Central memory CD8-positive, alpha-beta T cell (primary cell): ENCODE measurements at places on chromosomes 4 and X.

DNA sequence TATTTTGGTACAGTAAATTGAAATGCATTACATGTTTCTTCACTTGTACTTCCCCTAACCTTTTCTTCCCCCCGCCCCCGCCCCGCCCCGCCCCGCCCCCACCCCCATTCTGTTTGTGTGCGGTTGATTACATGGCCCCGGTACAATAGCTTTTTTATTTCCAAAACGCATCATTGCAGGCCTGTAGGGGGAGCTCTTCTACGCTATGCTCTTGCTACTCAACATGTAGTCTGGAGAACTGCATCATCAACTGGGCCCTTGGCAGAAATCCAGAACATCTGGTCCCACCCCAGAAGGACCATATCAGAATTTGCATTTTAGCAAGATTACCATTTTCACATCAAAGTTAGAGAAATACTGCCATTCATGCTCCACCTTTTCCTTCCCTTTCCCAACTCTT is 333.3 kb upstream of the DDX53 start:
- DNase-seq: no peak

- no peak for DNase-seq
Observed at GRCh38 chr4:39495446-39496213, 31.6 kb downstream of the UGDH start.

DNA sequence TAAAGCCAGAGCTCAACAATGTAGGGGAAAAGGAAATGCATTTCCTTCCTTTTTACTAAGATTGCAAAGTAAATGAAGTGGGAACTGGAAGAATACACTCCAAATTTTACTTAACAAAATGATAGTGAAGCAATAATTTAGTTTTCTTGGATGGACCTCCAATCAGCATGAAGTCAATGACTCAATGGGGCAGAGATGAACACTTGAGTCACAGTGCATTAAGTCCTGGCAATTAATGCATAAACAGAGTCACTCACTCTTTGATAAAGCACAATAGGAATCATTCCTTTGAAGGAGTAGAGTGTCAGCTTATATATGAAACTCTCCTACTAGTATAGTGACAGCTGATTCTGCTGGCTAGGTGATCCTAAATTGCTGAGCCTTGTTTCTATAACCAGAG is 66.7 kb upstream of the FRAS1 start:
- DNase-seq: no peak

DNA sequence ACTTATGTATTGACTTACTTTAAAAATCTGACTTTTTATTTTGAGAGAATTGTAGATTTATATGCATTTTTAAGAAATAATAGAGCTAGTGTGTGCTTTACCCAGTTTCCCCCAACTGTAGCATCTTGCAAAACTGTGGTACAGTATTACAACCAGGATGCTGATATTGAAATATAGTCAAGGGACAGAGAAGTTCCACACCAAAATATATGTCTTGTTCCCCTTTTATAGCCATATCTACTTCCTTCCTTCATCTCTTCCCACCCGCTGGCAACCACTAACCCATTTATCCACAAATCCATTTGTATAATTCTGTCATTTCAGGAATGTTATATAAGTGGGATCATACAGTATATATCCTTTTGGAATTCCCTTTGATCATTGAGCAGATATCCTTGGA is 16.8 kb downstream of the KDM6A start:
- no peak for DNase-seq

DNA sequence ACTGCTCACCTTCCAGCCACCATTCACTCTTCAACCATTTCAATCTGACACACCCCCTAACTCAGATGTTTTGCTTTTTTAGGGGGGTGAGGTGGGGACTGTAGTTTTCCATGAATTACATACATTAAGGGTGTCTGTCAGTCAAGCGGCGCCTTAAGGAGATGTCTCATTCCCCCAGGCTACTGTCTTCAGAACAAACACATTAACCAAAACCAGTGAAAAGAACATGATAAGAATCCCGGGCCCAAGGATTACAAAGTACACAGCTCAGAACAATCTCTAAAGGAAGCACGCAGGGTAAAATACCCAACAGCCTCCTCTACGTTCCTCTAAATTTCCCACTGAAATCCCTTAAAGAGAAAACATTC is 62.5 kb upstream of the IRF2 start:
- DNase-seq: no peak

GRCh38 chrX:11478911-11479310 is 185.7 kb downstream of the AMELX start:
- no peak for DNase-seq

- DNase-seq: no peak
Observed at GRCh38 chrX:138858438-138858837, 146.9 kb upstream of the FGF13 start.

GRCh38 chr4:168707205-168707604 is 210.4 kb downstream of the PALLD start:
- no peak for DNase-seq
